ENCODE measurements at places on chromosomes 12 and 14.

- no peak for DNase-seq
These were observed 107.3 kb downstream of the PIK3C2G start for GRCh38 chr12:18368594-18368993.

DNA sequence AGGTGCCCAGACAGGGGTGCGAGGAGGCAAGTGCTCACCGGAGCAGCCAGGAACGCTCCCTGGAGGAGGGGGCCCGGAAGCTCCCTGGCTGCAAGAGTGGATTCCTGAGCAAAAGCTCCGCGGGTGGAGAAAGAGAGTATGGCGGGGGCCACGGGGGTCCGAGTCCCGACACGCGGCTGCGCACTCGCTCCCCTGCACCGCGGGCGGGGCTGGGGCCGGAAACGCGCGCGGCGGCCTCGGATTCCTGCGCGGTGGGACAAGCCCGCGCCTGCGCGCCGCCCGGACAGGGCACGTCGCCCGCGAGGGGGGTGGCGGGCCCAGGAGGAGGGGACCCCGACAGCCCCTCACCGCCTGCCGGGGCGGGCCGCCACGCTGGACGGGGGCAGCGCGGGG, 27.8 kb upstream of the GPR132 start:
- DNase-seq: peak; percentile 78

- DNase-seq: peak; percentile 43
These were observed 72.9 kb downstream of the TRAFD1 start for GRCh38 chr12:112198120-112198733.

GRCh38 chr12:15088105-15088504, 115.3 kb downstream of the PDE6H start:
- peak; percentile 0 for DNase-seq

DNA sequence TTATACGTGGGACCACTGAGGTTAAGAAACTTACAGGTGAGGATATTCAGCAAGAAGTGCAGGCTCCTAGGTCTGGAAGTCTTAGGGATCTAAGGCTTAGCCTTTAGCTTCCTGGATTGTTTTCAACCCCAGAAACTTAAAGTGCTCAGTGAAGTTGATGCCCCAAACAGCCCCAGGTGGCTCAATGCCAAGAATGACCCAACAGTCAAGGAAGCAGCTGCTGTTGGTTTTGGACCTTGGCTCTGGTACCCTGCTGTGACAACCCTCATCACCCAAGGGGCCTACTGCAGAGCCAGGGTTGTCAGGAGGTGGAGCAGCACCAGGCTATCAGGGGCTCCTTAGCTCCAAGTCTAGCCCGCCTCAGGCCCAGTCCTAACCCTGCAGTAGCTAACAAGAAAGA, 36.8 kb downstream of the VDR start:
- DNase-seq: no peak

DNA sequence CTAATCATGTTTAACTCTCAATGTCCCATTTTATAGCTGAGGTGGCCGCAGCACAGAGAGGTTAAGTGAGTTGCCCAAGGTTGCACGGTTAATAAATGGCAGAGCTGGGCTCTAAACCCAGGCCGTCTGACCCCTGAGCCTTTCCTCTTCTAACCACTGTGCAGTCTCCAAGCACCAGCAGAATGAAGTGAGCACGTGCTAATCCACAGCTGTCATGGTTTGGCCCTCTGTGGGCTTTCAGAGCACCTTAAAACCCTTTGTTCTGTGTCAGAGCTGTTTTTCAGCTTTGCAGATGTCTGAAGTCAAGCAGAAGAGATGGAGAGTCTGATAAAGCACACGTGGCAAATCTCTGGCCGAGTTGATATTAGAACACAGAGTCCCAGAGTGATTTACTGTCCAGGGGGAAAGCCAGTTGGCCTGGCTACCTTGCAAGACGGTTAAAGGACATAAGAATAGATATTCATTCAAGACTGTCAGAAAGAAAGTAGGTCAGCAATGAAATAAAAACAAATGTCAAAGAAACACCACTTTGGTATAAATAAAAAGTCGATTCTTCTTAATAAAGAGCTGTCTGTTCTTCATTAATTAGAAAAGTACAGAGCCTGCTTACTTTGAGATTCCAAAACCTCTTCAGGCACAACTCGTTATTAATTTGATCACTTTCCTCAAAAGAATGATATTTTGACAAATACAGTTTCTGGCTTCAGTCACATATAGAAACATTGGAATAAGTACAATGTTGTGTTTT, 107.3 kb downstream of the CRADD start:
- DNase-seq: peak; percentile 31

DNA sequence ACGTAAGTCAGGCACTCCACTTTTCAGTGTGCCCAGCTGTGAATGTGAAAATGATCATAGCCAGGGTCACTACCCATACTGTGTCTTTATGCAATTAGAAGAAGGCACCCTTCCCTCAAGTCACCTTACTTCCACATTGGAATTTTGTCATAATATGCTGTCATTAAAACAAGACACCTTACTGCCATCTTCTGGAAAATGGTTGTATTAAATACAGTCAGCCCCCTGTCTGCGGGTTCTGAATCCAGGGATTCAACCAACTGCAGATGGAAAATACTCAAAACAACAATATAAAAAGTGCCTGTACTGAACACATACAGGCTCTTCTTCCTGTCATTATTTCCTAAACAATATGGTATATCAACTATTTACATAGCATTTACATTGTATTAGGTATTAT, 70.2 kb upstream of the TBX5 start:
- no peak for DNase-seq

DNA sequence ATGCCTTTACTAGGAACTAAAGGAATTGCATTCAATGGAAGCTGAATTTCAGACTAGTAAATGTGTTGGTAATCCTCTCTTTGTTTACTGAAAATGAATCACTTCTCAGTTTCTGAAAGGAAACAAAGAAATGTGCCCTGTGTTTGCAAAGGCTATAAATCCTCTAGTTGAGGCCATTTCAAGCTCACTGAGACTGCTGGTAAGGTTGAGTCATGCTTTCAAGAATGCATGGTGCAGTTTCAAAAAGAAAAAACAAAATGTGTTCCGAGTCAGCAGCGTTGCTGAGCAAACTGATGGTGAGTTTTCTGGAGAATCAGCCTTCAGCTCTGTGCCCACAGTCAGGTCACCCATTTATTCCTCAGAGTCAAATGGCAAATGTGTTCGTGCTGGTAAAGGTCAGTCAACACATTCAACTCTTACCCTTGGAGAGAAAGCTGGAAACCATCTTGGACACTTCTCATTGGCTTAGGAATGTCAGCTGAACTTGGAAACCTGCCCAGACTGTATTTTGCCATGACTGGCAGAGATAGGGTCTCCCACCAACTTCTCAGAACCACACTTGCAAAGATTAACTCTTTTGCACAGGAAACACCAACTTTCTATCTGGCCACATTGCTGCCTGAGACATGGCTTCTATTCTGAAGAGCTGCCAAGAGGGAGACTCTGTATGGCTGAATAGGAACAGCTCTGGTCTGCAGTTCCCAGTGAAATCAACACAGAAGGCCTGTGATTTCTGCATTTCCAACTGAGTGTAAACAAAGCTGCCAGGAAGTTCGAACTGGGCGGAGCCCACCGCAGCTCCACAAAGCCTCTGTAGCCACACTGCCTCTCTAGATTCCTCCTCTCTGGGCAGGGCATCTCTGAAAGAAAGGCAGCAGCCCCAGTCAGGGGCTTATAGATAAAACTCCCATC, 484.4 kb downstream of the ATP23 start:
- peak; percentile 5 for DNase-seq

GRCh38 chr12:13028825-13029570, 15.2 kb upstream of the FAM234B start:
- no peak for DNase-seq

- DNase-seq: no peak
These were observed 14.0 kb upstream of the FBXO33 start for GRCh38 chr14:39446131-39446744.

- no peak for DNase-seq
These were observed 61.7 kb downstream of the PPP1R36 start for GRCh38 chr14:64611358-64612020.

DNA sequence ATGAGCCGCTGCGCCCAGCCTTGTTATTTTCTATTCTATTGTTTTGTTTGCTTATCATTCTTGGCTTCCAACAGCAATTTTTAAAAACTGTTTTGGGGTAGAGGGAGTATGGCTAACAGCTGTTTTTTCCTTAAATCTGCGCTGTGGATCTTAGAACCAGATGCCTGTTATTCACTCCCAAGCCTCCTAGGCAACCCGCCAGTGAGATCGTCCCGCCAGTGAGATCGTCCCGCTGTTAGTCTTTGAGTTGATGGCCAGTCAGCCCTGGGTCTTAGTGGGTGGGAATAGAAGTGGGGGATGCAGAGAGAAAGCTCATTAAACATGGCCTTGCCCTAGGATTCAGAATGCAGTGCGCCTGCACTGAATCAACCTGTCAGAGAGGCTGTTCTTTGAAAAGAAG, 67.3 kb upstream of the BICD1 start:
- no peak for DNase-seq

- DNase-seq: no peak
These were observed 143.5 kb upstream of the AMIGO2 start for GRCh38 chr12:47223031-47223847.

DNA sequence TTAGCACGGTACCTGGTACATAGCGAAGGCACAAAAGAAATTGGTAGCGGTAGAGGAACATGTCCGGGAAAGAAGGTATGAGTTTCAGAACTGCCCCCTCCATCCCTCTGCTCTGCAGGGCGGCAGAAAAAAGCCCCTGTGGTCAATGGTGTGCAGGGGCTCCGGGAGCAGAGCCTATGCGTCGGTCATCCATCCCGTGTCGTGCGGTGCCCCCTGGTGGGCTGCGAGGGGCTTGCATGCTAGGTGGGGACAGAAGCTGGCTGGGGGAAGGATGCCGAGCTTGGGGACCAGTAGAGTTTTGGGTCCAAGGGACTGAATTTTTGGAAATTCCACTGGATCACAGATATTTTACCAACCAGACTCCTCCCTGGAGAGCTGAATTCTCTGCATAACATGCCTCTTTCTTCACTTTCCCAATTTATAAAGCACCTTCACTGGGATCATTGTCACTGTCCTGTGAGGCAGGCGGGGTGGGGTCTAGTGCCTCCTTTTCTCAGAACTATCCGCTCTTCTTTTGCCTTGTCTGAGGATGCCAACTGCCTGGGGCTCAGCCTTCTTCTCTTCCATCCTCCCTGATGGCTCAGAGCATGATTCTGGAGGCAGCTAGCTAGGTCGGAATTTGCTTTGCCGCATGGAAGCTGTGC, 148.7 kb downstream of the SMOC1 start:
- DNase-seq: peak; percentile 43

DNA sequence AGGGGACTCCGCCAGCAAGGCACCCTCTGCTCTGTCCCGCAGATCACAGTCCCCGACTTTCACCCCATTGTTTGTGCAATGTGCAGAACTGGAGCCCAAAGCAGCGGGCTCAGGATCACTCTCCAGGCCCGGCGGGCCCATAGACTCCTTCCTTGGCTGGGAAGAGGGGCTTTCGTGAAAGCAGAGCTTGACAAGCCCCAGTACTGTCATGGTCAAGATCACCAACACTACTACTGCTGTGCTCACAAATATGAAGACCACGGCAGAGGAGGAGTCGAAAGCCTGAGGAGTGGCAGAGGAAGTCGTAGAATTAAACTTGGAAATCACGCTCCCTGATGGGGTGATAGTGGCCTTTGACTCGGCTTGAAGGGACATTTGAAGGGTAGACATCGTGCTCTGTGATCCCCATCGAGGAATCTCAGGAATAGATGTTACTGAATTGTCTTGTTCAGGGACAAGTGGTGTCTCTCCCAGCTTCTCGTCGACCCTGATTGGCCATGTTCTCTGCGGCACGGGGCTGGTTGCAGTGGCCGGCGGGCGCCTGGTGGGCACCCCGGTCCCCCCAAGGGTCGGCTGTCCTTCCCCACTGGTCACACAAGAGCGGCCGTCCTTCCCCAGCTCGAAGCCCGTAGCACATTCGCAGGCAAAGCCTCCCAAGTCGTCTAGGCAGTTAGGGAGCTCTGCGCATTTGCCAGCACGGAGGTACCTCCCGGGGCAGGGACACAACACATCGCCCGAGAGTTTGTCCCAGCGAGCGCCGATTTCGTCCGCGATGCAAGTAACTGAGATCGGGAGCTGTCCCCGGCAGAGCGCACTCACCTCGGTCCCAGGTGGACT, 1.1 kb downstream of the CLEC14A start:
- DNase-seq: no peak

DNA sequence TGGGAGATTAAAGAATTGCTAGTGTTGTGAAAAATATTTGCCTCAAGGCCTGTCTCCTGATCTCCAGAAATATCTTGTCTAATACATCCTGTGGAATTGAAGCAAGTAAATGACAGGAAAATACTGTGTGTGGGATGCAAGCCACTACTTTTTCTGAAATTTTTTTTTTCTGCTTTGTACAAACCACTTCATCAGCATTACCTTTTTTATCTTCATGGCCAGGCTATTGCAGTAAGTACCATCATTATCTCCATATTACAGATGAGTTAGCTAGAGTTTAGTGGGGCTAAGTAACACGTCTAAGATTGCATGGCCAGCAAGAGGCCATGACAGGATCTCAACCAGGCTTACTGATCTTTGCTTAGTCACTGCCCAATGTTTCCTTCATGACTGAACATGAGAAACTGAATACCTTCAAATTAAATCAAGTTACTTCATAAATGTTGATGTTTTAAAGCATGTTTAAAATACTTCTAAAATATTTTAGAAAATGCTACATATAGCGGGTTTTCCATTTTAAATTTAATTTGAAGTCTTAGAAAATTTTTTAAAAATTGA, 273.7 kb downstream of the SLC6A15 start:
- no peak for DNase-seq

GRCh38 chr12:29599381-29599780, 101.9 kb upstream of the OVCH1 start:
- DNase-seq: no peak

- DNase-seq: peak; percentile 53
These were observed 198.3 kb upstream of the CPNE8 start for GRCh38 chr12:39103552-39104165.

DNA sequence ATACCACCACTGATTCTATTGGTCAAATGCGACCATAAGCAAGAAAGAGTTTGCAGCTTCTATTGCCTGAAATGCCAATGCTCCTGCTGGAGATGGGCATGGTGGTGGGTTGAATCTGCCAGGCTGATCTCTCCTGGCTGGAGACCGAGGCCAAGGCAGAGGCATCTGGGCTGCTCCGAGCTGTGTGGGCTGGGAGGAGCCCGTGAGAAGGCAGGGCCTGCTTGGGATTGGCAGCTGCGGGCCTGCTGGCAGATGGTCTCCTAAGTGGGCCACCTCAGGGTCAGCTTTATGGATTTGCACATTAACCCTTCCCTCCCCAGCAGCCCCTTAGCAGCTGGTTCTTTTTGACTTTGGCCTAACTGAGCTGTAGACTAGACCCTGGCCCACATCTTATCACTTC, 25.4 kb downstream of the SRRM4 start:
- DNase-seq: no peak

DNA sequence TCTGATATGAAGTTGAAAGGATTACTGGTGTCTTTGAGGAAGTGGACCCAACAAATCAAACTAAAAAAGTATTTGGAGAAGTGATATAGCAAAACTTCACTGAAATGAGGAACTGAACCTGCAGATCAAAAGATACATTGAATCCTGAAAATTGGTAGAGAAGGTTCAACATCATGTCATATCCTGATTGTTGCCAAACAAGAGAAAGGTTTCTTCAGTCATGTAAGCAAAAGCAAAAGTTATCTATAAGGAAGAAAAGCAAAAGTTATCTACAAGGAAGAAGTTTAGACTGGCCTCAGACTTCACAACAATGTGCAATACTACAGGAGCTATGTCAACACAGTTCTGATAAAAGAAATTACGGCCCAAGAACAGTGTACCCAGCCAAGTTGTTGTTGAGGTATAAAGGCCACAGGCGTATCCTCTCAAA, 142.7 kb downstream of the RAD51B start:
- DNase-seq: no peak
